NCI-H510A treated with DMSO at 0.1 percent for 48 hours (cell line): ENCODE measurements at places on chromosomes 16 and 17.

DNA sequence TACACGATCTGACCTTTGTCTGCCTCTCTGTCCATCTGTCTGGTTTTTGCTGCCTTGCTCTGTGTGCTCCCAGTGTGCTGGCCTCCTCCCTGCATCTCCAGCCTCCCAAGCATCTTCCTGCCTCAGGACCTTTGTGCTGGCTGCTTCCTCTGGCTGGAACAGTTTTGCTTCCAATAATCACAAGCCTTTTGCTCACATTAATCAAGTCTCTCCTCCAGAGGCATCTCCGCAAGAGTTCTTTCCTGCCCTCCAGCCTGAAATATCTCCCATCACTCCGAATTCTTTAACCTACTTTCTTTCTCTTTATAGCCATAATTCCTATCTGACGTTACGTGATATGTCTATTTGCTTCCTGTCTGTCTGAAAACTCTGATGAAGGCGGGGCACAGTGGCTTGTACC lies 267.1 kb downstream of the ABCC12 start:
- no peak for DNase-seq

DNA sequence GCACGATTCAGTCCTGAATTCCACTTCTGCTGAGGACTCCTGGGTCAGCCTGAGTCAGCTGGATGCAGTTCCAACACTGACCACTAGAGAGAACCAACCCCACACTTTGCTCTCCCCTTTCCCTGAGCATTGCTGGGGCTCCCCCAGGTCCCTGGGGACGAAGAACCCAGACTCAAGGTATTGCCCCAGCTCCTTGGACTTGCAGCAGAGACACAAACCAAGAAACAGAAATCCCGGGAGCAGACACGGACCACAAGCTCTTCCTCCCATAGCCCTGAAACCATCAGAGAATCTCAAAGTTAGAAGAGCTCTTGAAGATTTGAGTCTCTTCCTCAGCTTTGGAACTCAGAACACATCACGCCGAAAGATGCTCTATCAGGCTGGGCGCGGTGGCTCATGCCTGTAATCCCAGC lies 678 bp upstream of the GH1 start:
- peak; percentile 68 for DNase-seq

- DNase-seq, result no peak
These were observed 115.5 kb upstream of the TBX2 start for GRCh38 chr17:61284174-61284573.

- no peak for DNase-seq
These were observed 14.6 kb downstream of the CDH3 start for GRCh38 chr16:68659412-68660358.

DNA sequence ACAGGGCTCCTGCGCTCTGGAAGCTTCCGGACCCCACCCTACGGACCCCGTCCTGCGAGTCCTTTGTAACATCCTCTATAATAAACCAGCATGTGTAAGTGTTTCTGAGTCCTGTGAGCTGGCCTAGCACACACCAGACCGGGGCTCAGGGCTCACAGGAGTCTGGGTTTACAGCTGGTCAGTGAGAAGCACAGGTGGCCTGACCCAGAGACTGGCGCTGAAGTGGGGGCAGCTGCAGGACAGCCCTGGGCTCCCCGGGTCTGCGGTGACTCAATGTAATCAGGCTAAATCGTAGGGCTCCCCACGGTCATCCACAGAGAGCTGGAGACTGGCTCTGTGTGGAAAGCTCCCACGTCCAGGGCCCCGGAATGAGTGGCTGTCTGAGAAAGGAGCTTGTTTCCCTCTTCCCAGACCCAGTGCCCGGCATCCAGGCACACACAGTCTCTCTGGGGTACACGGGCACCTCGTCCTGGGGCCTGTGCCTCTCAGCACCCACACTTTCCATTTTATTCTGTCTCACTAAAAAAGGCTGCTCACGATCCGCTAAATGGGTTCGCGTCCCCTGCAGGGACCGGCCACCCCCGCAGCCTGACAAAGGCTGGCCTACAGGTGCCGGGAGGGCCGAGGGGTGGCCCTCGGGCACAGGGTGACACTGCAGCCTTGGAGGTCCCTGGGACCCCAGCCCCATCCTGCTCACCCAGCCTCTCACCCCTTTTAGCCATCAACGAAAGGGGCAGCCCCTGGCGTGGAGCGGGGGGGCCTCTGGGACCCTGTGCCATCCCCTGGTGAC lies 18.9 kb upstream of the CBFA2T3 start:
- no peak for DNase-seq

GRCh38 chr16:17471719-17472461 lies 1.1 kb upstream of the XYLT1 start:
- DNase-seq, result no peak

- peak; percentile 69 for DNase-seq
These were observed 96.1 kb upstream of the CDH5 start for GRCh38 chr16:66270333-66270927.

- no peak for DNase-seq
These were observed 26.7 kb upstream of the PLCG2 start for GRCh38 chr16:81752225-81752875.
